ENCODE measurements at places on chromosomes 1 and 21.

DNA sequence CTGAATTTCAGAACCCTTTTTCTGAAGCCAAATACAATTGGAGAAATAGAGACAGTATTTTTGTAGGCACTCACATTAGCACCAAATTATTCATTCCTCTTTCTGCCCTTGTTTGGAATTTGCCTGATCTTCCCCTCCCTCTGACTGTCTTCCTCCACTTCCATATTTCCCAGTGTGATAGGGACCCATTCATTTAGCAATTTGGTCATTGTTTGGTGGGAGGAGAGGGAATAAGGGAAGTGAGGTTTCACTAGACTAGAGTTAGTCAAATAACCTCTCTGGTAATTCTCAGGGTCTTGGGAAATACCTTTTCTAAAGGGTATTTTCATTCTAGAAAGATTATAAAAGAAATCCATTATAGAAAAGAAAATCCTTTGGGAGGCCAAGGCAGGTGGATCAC lies 31.0 kb upstream of the MTMR11 start:
- no peak for DNase-seq

- DNase-seq, result no peak
Observed at GRCh38 chr1:88784551-88784950, 100.5 kb downstream of the PKN2 start.

DNA sequence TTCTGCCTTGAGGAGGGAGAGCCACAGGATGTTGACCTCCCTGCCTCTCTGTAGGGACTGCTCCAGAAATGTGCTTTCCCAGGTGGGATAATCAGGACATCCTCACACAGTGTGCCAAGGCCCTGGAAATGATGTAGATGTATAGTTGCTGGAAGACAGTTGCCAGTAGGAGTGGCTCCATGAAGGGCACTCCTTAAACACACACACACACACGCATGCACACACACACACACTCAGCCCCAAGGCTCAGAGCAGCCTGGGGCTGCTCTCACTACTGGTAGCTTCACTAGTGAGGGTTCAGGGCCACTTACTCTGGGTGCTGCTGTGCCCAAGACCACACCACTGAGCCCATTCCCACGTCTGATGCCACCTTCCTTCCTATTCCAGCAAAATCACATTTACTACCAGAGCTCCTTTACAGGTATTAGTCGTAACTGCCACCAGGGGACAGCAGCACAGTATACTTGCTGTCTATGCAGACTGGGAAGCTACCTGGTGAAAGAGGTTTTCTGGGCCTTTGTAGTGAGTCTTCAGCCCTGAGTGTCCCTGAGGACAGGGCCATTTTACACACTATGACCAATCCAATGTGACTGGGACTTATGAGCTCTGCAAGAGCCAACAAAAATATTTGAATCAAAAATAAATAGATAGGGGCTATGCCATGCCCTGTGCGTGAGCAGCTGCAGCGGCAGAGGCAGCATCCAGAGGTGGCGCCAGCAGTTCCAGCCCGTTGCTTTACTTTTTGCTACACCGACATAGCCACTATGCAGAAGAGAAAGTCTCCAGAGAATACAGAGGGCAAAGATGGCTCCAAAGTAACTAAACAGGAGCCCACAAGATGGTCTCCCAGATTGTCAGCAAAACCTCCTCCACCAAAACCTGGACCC lies 15.0 kb downstream of the CRNN start:
- DNase-seq, result peak; percentile 18

- DNase-seq, result peak; percentile 83
Observed at GRCh38 chr1:229296541-229296941, 25.6 kb downstream of the RAB4A start.

DNA sequence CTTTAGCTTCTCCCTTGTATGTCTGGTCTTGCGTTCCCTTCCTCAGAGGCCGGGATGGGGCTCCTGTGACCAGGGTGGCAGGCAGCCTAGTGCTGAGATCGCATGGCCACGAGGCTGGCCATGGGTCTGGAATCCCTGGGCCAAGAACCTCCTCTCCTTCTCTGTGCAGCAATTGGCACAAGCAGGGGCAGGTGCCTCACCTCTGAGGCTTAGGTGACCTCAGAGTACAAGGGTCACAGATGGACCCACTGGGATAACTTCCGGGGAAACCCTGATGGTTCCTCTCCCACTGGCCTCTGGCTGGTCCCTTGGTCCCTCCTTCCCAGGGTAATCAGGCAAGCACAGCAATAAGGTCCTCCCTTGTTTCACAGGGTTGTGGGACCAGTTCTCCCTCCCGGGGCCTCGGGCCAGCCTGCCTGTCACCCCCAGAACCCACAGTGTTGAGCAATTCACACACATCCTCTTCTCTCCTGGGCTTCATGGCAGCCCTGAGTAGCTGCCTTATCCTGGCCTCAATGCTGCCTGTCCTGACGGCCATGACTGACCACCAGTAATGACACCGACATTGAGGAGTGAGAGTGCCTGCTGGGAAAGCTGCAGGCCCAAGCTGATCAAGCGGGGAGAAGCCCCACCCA lies 38.6 kb downstream of the BMP8A start:
- DNase-seq, result no peak

GRCh38 chr1:24920533-24920925 lies 9.5 kb downstream of the RUNX3 start:
- DNase-seq, result no peak
